GM23338 (cell line): ENCODE measurements at places on chromosomes 13 and 19. TPM values are rescaled to one million over a fixed set of nuclear protein-coding genes. Genes with fewer than 3 reads are reported as not detected.

Gene ZNF665
- 3.5 and 5.4 TPM in 2 replicates for total RNA-seq

DNA sequence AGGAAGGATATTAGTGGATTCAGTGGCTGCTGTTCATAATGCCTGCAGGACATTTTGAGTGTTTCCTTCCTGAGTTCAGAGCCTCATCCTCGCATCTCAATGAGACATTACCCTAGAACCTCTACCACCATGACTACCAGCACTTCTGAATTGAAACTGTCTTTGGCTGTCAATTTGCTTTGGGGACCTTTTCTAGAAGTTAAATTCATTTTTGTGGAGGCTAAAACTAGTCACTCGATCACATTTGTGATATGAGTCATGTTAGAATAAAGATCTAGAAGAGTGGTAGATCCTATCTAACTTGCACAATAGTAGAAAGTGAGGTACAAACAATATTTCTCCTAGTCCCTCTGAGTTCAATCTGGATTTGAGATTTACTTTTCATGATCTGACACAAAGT lies 124.9 kb downstream of the KCNRG start:
- DNase-seq: no peak

DNA sequence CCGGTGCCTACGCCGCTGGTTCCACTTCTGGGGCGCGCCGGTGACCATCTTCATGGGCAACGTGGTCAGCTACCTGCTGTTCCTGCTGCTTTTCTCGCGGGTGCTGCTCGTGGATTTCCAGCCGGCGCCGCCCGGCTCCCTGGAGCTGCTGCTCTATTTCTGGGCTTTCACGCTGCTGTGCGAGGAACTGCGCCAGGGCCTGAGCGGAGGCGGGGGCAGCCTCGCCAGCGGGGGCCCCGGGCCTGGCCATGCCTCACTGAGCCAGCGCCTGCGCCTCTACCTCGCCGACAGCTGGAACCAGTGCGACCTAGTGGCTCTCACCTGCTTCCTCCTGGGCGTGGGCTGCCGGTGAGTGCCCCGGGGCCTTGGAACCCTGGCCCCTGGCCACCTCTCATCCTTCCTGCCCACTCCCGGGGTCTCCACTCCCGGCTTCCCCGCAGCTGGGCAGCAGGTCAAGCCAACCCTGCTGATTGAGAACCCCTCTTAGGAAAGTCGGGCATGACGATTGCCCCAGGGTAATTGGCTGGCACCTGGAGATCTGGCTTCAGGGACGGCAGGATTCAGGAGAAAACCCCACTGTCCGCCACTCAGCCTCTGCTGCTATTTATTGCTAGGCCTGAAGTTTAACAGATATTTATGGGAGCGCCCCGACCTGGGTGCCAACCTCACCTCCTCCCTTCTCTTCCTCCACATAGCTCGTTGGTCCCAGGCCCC lies 39.1 kb downstream of the TRPM4 start:
- peak; percentile 24 for DNase-seq

- DNase-seq: peak; percentile 71
These were observed 75.2 kb upstream of the MCF2L start for GRCh38 chr13:112893570-112894422.

Gene ZNF99
- 0.03 TPM in 1 of 2 replicates, not detected in the other for total RNA-seq

- DNase-seq: no peak
These were observed 15.5 kb downstream of the STX10 start for GRCh38 chr19:13134626-13135025.

DNA sequence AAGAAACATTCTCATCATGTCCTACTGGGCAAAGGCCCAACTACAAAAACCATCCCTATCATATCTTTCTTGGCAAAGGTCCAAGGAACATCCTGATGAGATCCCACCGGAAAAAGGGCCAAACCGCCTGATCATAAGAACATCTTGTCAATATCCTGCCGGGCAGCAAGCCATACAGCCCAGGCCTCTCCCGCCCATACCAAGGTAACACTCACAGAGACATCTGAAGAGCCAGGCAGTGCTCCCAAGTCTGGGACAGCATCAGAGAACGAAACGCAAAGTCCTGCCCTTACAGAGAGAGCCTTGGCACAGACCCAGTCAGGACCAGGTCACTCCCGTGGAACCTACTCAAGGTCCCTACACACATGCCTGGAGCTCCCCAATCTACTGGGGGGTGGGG lies 18.5 kb upstream of the ZNF331 start:
- no peak for DNase-seq

DNA sequence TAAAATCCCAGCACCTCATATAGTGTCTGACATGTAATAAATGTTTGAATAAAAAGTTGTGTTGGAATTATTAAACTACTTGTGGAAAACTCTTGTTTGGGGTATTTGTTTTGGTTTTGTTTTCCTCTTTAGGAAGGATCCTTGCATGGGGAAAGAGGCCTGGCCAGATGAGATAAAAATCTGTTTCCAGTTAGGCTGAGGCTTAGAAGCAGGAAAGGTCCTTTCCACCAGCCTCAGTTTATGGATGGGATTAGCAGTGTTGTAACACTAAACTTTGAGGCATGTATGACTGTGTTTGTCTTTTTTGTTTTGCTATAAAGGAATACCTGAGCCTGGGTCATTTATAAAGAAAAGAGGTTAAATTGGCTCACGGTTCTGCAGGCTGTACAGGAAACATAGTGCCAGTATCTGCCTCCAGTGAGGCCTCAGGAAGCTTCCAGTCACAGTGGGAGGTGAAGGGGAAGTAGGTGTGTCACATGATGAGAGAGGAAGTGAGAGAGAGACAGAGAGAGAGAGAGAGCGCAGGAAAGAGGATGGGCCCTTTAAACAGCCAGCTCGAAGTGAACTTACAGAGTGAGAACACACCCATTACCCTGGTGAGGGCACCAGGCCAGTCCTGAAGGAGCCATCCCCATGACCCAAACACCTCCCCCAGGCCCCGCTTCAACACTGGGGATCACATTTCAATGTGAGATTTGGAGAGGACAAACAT lies 21.6 kb downstream of the SPATA13 start:
- DNase-seq: no peak

Gene MARCHF2
- total RNA-seq: 50.1 and 58.7 TPM in 2 replicates

- DNase-seq: no peak
These were observed 1.5 kb downstream of the LRRC63 start for GRCh38 chr13:46213242-46213641.

Gene FGF14
- 0.03 TPM in 1 of 2 replicates, not detected in the other for total RNA-seq

Gene KLK1
- total RNA-seq: 0.31 TPM in 1 of 2 replicates, not detected in the other

- DNase-seq: no peak
These were observed 6.4 kb upstream of the SLC46A3 start for GRCh38 chr13:28725046-28725610.

- no peak for DNase-seq
These were observed 404.4 kb downstream of the SPRY2 start for GRCh38 chr13:79936368-79937136.

Gene ZIK1
- 33.9 and 40.5 TPM in 2 replicates for total RNA-seq

GRCh38 chr19:29658221-29658991 lies 6.9 kb upstream of the PLEKHF1 start:
- no peak for DNase-seq

Gene NHLRC3
- total RNA-seq: 14.6 and 15.6 TPM in 2 replicates

Gene F10
- 0.76 and 1.0 TPM in 2 replicates for total RNA-seq

- peak; percentile 94 for DNase-seq
These were observed 14.9 kb upstream of the PTBP1 start for GRCh38 chr19:782185-782877.

DNA sequence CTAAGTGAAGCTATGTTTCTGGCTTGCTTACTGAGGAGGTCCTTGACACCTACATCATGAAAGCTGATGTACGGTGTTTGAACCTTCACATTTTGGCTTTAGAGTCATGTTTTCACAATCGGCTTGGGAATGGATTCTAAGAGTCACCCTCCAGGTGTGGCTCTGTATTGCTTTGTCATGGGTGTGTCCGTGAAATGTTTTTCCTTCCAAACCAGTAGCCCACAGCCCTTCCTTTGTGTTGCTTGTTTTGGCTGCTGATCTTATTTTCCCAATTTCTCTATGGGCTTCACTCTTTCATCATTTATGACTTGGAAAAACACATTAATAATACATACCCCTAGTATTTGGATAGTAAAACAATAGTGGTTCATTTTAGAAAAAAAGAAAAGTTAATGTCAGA lies 240.6 kb downstream of the GGACT start:
- DNase-seq: no peak

GRCh38 chr13:85663856-85664255 lies 135.4 kb downstream of the SLITRK6 start:
- no peak for DNase-seq

Gene FGF9
- 0.08 TPM in 1 of 2 replicates, not detected in the other for total RNA-seq

GRCh38 chr13:52109116-52109670 lies 19.7 kb downstream of the NEK5 start:
- DNase-seq: peak; percentile 33

DNA sequence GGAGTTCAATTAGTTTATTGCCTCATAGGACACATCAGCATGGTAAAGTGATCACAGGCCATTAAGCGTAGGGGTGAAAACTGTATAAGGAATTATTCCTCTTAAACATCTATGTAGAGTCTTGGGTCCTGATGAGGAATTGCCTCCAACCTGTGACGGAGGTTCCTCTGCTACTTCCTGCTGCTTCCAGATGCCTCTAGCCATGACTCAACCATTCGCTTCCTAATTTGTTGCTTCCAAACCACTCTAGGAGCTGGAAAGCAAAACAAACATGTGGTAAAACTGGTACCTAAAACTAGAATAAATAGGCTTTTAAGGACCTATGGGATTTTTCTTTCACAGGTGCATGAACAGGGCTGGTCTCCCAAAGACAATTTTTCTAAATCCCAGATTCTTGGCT lies 253.8 kb downstream of the KLF12 start:
- no peak for DNase-seq

- no peak for DNase-seq
These were observed 19.3 kb downstream of the PLPP2 start for GRCh38 chr19:271856-272255.

DNA sequence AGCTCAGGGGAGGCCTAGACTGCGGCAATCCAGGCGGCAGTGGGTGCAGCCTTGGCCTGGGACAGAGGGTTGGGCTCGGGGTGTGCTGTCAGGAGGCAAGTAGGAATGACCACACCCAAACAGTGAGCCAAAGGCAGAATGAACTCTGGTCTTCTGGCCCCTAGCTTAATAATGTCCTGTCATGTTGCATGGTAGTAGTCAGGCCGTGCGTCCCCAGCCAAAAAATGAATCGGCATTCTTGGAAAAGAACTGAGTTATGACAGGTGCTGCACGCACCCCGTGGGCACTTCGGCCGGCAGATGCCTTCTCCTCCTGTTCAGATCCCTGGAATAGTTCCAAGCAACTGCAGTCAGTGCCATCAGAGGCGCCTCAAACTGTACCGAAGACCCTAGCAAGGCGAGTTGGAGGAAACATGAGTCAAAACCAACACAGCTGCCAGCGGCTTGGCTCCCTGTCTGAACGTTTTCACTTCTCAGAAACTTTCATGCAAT lies 55.9 kb downstream of the ATP7B start:
- DNase-seq: no peak
